ENCODE measurements at places on chromosomes 7 and 10.

DNA sequence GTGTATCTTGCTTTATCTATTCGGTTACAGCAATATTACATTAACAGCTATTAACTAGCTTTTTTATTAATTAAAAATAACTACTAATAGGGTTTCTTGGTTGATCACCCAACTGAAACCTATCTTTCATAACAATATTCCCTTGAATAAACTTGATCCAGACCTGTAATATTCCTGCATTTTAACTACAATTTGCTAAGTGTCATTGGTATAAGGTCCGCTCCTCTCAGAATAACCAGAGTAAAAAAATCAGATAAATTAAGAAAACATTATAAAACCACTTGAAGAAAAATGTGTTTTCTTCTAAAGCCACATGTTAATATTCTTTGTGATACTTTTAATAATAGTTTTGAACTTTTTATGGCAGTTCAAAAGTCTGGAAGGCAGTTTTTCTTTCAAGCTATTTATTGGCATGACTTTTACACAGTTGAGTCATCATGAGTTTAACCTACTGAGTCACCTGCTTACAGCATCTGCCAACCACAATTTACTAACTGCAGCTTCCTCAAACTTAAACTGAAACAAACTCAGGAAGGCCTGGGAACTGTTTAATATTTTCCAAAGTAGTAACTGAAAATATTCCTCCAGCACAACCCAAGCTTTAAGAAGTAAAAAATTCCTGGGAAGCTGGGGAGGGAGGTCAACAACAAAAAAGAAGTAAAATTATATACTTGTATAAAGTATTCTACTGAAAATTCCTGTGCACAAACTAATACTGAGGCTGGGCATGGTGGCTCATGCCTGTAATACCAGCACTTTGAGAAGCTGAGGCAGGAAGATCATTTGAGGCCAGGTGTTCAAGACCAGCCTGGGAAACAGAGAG lies 103.2 kb downstream of the NRBF2 start:
- peak; percentile 35 for DNase-seq

- peak; percentile 15 for DNase-seq
These were observed 181.5 kb downstream of the EXOC4 start for GRCh38 chr7:133434246-133434865.

GRCh38 chr10:104300002-104300735 lies 31.2 kb downstream of the GSTO2 start:
- no peak for DNase-seq

DNA sequence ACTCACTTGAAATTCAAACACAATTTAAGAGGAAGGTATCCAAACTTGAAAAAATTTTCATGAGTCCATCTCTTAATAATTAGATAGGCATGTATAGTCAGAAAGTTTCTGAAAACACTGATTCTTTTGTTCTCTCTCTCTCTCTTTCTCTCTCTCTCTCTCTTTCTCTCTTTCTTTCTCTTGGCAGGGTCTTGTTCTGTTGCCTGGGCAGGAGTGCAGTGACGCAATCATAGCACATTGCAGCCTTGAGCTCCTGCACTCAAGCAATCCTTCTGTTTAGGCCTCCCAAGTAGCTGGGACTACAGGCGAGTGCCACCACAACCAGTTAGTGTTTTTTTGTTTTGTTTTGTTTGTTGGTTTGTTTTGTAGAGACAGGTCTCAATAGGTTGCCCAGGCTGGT lies 59.3 kb downstream of the PRTFDC1 start:
- DNase-seq = no peak

DNA sequence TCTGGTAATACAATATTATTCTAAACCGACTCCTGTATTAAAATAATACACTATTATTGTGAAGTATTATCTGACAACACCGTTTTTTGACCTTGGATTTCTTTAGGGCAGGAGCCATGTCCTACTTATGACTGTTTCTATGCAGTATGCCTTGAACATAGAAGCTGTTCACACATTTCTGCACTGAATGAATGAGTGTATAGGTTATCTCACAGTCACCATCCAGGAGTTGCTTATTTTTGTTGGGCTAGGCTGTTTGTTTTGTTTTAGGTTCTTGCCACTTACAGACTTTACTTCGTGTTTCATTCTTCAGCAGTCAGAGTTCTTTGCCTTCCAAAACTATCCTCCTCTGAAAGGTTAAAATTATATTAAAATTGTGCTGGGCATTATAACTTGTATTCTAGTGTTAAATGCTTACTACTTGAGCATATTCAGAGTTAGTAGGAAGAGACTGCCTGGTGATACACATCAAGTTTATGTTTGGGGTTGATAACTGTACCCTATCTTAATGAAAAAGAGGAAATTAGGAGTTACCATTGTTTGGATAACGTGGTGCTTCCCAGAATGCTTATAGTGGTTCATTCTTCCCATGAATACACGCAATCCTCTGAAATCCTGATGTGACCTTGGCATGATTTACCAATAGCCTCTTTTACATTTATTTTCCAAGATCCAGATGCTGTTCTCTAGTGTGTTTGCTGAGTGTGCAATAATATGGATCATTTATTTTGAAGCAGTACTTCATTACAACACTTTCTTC lies 1.7 kb downstream of the RALA start:
- DNase-seq = no peak

DNA sequence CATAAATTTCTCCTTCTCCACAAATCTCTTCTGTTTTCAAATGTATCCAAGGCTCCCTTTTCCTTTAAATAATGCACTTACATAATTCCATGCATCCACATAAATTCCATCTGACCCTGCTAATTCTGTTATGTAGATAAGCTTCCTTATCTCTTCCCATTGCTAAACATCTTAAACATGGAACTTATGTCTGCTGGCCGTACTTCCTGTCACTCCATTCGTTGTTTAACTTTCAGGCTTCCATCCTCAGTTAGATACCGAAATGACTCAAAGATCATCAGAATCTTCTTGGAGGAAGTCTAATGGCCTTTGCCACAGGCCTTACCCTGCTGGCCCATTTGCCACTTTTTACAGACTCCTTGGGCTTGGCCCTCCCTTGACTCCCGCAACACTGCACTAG lies 330.9 kb downstream of the GFRA1 start:
- no peak for DNase-seq

DNA sequence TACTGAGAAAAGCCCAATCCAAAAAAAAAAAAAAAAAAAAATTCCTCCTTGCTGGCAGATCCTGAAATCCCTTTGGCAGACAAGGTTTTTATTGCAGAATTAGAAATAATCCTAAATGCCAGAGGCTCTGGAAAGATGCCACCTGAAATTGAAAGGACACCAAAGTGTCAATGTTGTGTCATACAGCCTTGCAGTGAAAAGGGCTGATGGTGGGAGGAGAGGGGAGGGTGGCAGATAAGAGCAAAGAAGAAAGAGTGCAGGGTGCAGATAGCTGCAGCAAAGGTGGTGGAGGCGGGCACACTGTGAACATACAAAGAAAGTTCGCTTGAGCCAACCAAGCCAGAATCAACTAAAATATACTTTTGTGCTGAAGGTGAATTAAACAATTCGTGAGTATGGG lies 8.2 kb upstream of the OPTN start:
- no peak for DNase-seq

DNA sequence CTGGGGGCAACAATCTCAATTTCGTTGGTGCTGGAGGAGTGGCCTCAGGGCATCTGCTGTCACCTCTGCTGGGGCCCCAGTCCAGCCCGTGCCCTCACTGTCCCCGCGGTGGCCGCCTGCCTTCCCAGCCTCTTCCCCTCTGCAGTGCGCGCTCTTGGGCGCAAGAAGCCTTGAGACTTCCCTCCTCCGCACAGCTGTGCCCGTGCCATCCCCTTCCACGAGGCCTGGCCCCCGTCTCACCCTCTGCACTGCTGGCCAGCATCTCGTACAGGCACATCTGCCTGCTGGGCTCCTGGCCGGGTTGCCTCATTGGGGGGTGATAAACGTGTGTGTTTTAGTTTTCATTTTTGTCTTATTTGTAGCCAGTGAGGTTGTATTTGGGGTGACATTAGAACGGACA lies 14.0 kb downstream of the IDI2 start:
- no peak for DNase-seq

- no peak for DNase-seq
These were observed 186.7 kb upstream of the LYZL2 start for GRCh38 chr10:30816159-30816819.

GRCh38 chr10:118568327-118568848 lies 27.1 kb downstream of the PRLHR start:
- DNase-seq = peak; percentile 78

- no peak for DNase-seq
These were observed 33.7 kb upstream of the NAMPT start for GRCh38 chr7:106318482-106318881.

GRCh38 chr7:20797462-20798080 lies 10.9 kb upstream of the SP8 start:
- DNase-seq = no peak

DNA sequence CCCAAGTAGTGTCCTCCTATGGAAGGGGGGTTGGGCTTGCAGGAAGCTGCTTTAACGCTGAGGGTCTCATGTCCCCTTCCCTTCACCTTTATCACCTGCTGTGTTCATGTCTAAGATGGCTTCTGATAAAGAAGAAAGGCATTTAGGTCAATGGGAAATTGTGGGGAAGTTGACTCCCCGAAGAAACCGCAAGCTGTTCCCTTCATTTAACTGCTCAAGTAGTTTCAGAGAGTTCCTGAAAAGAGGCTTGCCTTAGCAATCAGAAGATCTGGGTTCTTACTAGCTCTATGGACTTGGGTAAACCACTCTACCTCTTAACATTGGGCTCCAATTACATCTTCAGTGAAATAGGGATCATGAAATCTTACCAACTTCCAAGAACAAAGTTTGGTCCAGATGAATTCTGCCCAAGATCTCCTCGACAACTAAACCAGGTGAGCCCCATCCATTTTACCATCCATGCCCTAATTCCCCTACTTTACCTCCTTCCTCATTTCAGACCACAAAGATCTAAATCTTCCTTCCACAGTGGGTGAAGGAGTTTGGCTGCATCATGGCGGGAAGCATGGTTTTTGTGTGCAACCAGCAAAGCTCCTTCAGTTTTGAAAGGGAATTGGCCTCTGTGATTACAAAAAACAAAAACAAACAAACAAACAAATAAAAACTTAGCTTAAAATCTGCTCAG lies 30.4 kb upstream of the UCN3 start:
- no peak for DNase-seq

DNA sequence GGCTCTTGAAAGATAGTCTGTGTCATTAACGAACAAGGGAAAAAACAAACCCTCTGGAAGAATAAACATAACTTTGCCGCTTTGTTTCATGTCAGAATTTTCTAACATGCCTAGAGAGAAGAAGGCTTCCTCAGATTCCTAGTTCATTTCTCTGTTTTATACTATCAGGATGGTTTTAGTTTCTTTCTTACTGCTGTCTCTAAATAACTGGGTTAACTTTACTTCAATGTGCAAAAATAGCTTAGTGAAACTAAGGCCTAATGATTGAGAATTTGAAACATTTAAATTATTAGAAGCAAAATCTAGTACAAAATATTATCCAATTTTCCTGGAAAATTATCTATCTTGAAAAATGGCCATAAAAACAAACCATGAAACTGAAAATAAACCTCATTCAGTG lies 72.1 kb upstream of the OGDHL start:
- no peak for DNase-seq

GRCh38 chr10:34739915-34740314 lies 75.2 kb downstream of the PARD3 start:
- DNase-seq = no peak

- no peak for DNase-seq
These were observed 115.6 kb upstream of the TNS3 start for GRCh38 chr7:47697543-47697942.

DNA sequence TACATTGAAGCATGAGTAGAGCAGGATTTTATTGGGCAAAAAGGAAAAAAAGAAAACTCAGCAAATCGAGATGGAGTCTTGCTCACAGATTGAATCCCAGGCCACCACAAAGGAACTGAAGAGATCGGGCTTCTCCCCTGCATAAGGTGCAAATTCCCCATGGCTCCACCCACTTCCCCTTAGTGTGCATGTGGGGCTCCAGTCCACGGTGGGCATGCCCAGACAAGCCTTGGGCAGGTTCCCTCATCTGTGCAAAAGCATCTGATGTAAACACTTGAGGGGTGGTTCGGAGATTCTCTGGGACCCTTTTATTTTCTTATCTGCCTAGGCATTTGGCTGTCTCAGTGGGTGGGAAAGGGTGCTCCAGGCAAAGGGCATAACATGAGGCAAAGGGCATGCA lies 150.7 kb downstream of the CFTR start:
- DNase-seq = no peak

- no peak for DNase-seq
These were observed 477.2 kb downstream of the DNAJB6 start for GRCh38 chr7:157813741-157814661.

- DNase-seq = no peak
These were observed 571 bp upstream of the VWC2 start for GRCh38 chr7:49772916-49773217.

GRCh38 chr10:80611481-80612185 lies 73.9 kb downstream of the SH2D4B start:
- DNase-seq = no peak

GRCh38 chr7:5349005-5349380 lies 66.2 kb downstream of the SLC29A4 start:
- no peak for DNase-seq

DNA sequence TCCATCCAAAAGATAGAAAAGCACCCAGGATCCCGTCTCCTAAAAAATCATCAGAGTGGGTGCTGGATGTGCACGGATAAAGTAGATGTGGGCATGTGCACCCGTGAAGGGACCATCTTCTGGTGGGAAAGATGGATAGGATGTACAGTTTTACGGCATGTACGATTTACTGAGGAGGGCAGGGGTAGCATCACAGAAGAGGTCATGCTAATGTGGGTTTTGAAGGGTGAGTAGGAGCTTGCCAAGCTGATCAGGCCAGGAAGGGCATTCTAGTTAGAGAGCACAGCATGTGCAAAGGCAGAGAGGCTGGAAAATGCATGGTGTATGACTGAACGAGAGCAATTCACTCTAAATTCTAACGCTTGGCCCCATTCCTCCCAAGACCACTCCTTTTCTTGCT lies 7.8 kb upstream of the CRHR2 start:
- no peak for DNase-seq

DNA sequence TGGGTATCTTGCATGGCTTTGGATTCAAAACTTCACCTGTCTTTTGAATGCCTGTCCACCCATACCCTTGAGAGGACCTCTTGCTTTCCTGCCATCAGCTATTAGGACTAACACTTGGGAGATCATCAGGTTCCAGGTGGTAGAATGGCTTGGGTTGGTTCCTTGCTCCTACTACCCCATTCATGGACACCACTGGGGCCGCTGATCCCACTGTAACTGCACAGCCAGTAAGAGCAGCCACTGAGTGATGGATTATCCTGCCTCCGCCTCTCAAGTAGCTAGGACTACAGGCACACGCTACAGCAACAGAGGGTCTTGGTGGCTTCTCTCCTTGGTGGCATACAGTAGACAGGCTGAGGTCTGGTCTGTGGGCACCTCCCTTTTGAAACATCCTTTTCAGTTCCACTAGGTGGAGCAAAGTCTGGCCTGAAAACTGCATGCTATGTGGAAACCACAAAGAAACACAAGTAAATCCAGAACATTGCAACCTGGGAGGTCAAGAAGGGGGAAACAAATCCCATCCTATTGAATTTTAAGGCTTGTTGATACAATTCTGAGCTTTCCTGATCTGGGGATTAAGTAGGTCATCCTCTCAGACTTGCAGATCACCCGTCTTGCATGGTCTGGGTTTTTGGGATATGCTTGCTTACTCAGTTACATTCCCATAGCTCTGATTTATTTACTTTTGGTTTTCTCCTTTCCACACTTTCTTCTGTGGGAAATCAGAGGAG lies 9.4 kb downstream of the WBP1L start:
- peak; percentile 42 for DNase-seq

GRCh38 chr7:73621168-73622063 lies 2.9 kb downstream of the MLXIPL start:
- DNase-seq = no peak

GRCh38 chr10:3293581-3294431 lies 121.2 kb upstream of the PITRM1 start:
- DNase-seq = no peak

Data from activated CD4-positive, alpha-beta T cell treated with anti-CD3 and anti-CD28 coated beads, Interleukin-2, amount 10 ng/mL, durations not matched to agents 7 days and 5 days (primary cell).